Fibroblast of mammary gland (primary cell): ENCODE measurements at places on chromosomes 3 and 15.

- DNase-seq = peak; percentile 54
Measured at GRCh38 chr15:63041974-63042876, at the start of gene TPM1. Gene TPM1, plus strand, starts transcription at chr15:63042747. Its CDS starts 83 bp downstream, at chr15:63042830.

DNA sequence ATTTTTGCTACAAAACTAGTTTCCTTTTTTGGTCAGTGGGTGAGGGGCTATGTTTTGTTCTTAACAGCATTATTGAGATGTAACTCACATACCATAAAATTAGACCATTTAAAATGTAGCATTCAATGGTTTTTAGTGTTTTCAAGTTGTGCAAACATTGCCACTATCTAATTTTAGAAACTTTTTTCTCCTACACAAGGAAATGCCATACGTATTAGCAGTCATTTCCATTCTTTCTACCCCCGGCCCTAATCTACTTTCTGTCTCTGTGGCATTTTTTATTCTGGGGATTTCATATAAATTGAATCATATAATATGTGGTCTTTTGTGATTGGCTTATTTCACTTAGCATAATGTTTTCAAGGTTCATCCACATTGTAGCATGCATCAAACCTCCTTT lies 55.0 kb upstream of the TIPARP start:
- no peak for DNase-seq

GRCh38 chr3:47766186-47766585 lies 15.5 kb downstream of the SMARCC1 start:
- DNase-seq = no peak

GRCh38 chr3:133092681-133093080 lies 54.5 kb downstream of the TMEM108 start:
- DNase-seq = no peak

GRCh38 chr3:107421170-107421792 lies 44.0 kb downstream of the CCDC54 start:
- peak; percentile 79 for DNase-seq

DNA sequence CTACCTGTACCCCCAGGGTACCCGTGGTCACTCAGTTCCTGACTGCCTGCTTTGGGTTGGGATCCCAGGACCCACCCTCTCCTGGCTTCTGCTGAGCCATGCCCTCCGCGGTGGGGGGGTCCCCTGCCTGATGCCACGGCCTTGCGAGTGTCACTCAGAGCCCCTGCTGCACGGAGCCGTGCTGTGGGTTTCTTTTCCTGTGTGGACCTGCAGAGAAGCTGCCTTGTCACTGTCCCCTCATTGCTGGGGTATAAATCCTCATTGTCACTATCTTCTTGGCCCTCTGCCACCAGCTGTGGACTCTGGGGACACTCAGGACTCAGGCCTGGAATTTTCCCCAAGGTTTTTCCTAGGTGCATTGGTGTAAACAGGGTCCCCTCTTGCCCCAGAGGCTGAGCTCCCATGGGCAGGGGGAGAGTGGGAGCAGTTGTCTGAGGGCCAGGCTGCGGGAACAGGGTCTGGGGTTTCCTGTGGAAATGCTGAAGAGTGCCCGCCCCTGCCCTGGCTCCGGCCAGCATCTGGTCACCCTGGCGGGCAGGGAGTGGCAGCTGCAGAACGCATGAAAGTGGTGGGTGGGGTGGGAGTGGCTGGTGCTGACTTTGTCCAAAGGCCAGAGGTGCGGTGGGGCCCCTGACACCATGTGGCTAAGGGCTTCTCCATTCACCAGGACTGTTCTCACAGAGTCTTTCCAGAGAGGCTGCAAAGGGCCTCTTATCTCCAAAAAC lies 191.7 kb downstream of the GOLGA6L6 start:
- DNase-seq = no peak
